ENCODE measurements at places on chromosomes 11 and 22.

- DNase-seq = no peak
Measured at GRCh38 chr11:119262668-119263351, 54.1 kb downstream of the MCAM start.

GRCh38 chr11:110314366-110315095, 18.1 kb upstream of the RDX start:
- no peak for DNase-seq

DNA sequence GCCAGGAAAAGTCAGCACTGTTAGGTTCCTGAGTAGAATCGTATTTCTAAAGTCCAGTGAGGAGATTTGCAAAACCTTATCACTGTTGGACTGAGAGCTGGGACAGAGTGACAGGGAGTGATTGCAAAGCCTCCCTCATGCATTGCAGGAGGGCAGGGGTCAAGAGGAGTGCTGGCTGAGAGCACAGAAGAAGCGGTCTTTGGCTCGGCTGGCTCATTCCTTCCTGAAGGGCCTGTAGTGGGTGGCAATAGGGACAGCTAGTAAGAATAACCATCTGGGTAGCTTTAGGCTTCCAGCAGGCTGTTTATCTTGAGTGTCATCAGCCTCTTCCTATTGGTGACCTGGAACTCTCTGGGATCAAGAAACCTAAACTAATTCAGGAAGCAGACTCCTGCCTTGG, 53.4 kb downstream of the CD44 start:
- no peak for DNase-seq

DNA sequence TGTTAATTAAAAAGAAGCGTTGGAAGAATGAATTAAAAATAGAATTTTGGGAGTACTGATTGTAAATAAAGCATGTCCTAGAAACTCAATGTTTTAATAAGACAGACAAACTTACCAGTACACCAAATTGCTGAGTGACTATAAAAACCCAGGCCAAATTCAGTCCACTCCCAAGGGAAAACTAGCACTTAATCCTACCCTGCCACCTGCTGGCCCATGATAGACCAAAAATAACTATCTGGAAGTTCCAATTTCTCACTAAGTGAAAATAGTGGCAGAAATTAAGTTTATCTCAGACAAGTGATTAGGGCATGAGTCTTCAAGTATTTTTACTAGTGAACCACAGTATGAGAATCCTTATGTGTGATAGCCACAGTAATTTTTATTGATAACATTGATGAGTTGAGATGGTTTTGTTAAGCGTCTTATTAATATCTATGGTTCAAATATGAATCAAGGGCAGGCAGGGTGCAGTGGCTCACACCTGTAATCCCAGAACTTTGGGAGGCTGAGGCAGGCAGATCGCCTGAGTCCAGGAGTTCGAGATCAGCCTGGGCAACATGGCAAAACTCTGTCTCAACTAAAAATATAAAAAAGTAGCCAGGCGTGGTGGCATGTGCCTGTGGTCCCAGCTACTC, 9.8 kb upstream of the DDX10 start:
- no peak for DNase-seq

DNA sequence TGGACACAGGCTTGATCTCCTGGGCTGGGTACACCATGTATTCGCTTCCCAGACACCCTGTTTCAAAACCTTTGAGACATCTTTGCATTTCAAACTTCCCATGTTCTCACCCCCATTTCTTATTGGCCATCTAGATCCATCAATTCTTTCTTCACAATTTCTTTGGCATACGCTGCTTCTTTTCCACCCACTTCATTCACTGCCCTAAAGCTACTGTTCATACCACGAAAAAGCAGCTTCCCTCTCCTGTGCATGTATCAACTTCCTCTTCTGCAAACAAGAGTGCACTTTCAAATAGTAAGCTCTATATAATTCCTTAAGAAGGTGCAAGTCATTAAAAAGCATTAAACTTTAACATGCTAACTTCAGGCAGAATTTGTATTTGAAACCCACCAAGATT, 21.4 kb downstream of the UVRAG start:
- no peak for DNase-seq

- no peak for DNase-seq
Measured at GRCh38 chr22:32476281-32477195, 1.9 kb downstream of the FBXO7 start.

DNA sequence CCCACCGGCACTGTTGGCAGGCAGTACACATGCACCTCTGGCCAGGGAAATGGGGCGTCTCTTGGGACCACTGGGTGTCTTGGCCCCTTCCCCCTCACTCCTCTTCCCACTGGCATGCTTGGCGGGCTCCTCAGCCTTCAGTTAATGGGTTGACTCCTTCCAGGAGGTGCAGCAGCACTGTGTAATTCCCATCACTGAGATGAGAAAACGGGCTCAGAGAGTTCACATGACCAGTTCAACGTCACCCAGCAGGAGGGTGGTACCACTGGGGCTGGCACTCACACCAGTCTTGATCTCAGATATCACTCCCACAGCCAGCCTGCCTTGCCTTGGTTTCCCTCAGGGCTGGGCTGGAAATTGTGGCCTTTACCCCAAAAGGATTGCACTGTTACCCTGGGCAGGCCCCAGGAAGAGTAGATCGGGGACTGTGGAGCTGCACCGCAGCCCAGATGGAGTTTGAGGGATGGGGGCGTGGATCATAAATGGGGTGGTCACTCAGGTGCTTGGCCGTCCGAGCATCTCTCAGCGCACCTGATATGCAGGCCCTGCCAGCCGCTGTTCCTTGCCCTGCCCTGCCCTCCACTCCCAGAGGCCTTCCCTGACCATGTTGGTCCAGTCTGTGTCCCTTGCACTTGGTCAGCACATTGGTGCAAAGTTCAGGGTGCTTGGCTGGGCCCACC, 16.9 kb downstream of the CAPN5 start:
- peak; percentile 16 for DNase-seq

DNA sequence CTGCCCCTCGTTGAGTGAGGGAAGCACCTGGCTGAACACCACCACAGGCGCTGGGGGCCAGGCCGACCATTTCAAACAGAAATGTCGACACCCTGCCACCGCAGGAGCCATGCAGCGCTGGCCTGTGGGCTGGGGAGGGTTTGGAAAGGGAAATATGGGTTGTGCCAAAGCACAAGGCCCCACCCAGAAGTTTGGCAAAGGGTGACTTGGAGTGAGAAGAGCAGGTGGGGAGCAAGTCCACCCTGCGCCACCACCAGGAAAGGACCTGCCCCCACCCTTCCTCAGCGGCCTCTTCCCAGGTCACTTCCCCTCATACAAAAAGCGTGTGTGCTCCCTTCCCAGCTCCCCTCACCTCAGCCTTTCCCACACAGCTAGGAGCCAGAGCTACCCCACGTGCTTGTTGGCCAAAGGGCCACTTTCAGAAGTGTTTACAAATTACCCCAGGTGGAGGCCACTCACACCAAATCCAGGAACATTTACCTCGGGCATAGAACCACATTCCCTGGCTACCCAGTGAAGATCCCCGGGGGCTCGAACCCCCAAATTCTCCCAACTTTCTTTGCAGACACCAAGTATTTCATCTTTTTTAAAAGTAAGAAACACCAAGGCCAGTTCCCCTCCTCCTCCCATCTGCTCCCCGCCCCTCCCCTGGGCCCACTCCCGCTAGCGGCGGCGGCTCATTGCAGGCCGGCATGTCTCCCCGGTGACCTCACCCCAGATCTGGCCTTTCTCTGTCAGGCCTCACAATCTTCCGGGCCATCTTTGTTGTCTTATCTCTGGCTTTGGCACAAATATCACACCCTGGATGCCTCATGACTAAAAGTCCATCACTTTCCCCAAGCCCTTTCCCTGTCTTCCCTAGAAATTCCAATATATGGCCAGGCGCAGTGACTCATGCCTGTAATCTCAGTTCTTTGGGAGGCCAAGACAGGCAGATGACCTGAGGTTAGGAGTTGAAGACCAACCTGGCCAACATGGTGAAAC, 20.5 kb upstream of the SCGB1A1 start:
- DNase-seq = no peak

DNA sequence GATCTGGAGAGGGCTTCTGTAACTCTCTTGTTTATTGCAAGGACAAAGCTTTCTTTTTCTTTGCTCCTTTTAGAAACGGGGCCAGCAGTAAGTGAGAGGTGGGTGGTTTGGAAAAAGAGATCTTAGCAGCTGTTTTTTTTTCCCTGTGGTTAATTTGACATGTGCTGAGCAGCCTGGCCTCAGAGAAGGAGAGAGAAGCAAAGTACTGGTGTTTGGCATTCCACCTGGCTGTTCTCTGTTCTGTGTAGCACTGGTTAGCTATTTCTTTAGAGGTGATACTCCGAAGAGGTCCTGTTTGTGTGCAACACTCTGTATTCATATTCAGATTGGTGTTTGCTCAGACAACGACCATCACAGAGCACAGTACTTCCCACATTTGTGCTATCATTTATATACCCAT, 80.8 kb upstream of the SORL1-AS1 start:
- no peak for DNase-seq

GRCh38 chr11:14645015-14645912, 1.7 kb downstream of the PDE3B start:
- no peak for DNase-seq

- no peak for DNase-seq
Measured at GRCh38 chr11:108536783-108537182, 38.6 kb upstream of the POGLUT3 start.

DNA sequence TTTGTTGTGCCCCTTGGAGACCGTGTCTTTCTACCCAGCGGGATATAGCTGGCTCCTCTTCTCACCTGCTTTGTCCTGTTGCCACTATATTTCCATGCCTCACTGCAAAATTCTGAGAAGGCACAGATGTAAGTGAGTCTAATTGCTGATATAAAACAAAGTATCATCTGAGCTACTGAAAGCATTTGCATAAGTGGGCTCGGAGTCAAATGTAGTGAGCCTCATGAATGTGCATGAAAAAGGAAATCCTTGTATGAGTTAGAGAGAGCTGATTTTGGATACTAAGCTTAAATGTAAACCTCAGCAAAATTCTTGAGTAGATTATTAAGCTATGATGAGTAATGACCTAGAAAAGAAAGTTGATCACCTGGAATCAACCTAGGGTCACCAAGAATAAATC, 13.9 kb downstream of the OVCH2 start:
- no peak for DNase-seq

- no peak for DNase-seq
Measured at GRCh38 chr11:62324731-62325556, 12.3 kb upstream of the ASRGL1 start.

- no peak for DNase-seq
Measured at GRCh38 chr11:7381937-7382336, 103.4 kb upstream of the OLFML1 start.

GRCh38 chr11:75576499-75576918, 14.5 kb downstream of the SERPINH1 start:
- DNase-seq = no peak

GRCh38 chr11:47328449-47329390, 23.8 kb downstream of the MYBPC3 start:
- no peak for DNase-seq

GRCh38 chr11:119589001-119589400, 140.0 kb downstream of the NECTIN1 start:
- no peak for DNase-seq

DNA sequence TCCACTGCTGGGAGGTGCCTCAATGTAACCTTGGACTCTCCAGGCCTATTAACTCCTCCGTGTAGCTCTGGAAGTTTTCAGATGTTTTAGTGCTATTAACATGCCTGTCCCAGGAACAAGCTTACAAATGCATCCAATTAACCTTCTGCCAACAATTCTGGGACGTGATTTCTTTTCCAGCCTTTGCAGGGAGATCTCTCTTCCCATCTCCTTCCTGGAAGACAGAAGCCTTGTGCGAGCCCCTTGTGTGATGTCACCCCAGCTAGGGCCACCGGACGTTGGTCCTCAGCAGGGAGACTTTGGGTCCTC, 47.7 kb upstream of the SYT7 start:
- DNase-seq = no peak

DNA sequence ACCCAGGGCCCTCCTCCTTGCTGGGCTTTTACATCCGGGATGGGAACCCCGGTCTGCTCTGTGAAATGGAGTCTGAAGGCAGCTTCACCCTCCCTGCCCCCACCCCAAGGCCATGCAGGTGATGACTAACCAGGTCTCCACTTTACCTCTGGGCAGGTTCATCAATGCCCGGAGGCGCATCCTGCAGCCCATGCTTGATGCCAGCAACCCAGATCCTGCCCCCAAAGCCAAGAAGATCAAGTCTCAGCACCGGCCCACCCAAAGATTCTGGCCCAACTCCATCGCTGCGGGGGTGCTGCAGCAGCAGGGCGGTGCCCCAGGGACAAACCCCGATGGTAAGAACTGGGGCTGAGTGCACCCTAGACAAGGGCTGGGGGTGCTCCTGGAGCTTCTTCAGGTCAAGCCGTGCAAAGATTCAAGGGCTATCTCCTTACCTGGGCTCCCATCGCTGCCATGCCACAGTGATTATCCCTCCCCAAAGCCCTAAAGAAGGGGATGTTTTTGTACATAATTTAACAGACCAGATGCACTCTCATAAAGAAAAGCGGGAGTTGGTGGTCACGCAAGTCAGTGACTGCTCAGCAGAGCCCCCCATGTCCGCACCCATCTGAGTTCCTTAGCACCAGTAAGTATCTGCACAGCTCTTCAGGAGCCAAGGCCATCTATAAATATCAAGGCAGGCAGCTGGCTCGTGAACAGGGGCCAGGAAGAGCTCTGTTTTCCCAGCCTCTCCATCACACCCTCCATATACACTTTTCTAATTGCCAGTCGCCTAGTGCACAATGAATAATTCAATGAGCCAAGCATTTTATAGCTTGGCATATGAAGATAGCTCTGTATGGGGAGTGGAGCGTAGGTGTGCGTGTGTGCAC, 66.0 kb downstream of the FEZ1 start:
- no peak for DNase-seq

GRCh38 chr11:72224564-72225410, at the start of gene INPPL1:
Gene INPPL1, plus strand, starts transcription at chr11:72224767. Its CDS starts 218 bp downstream, at chr11:72224985.
- peak; percentile 71 for DNase-seq

DNA sequence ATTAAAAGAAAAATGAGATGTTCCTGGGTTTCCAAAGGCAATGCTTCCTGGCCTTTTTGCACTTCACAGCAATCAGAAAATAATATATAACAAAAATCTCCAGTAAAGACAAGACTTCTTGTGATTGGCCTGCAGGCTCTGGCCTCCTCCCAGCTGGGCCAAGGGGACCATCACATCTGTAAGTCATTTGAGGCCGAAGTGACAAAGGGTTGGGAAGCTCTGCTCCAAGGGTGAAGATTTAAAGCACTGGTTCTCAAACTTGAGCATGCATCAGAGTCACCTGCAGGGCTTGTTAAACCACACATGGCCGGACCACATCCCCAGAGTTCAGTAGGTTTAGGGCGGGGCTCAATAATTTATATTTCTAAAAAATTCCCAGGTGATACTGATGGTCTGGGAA, 32.1 kb downstream of the ARFGAP2 start:
- DNase-seq = no peak

DNA sequence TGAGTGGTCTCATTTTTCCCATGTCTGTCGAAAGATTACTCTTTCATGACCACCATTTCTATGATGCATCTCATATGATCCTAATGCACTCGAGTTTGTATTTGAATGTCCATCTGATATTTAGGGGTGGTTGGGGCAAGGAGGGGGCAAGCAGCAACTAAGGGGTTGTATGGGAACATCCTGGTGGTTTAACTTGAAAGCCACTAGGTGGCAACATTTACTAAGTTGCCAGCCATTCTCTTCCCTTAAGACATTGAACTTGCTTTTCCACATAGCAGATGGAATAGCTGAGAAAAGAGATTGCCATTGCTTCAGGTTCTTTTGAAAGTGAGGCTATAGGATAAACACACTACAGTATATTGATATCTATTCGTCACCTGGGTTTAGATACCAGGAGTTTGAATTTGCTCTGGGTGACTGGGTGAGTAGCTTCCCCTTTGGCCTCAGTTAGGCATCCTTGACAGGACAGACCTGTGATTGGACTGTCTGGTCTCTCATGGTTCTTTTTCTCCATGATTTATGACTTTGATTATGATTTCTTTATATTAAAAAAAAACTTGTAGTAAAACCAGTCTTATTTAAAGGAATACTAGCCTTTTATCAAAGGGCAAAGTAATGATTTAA, 32.4 kb downstream of the NF2 start:
- no peak for DNase-seq

Measured in left hindlimb (tissue), 1 donor.